ENCODE measurements at places on chromosomes 3 and 15.

DNA sequence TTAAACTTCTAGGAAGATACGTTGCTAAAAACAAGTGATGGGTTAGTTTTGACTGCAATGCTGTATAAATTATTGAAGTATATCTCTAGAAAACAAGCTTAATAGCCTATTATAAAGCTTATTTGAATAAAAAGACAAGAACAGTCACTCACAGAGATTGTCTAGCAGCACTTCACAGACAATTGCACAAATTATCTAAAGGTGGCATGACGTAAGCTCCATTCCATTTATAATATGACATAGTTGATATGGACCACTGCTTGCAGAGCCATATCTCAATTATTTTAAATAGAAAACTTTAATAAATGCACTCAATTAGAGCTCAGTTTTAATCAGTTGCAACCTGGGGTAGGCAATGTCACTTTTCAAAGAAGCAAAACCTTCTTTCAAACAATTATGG is 319.9 kb upstream of the GBE1 start:
- no peaks in the 10 kb centered on the region for H3K27me3 ChIP-seq
- no peaks in the 10 kb centered on the region for H3K36me3 ChIP-seq
- peak overlapping the region; percentile 85 for H3K27ac ChIP-seq

GRCh38 chr3:23019596-23020300 is 183.4 kb upstream of the UBE2E2 start:
- H3K36me3 ChIP-seq, result no peaks in the 10 kb centered on the region
- no peak for DNase-seq
- H3K27ac ChIP-seq, result no peak overlapping the region
- H3K27me3 ChIP-seq, result no peaks in the 10 kb centered on the region
- H3K4me1 ChIP-seq, result no peaks in the 10 kb centered on the region
- no peak overlapping the region for H3K4me3 ChIP-seq

GRCh38 chr15:60918234-60918959 is 310.7 kb downstream of the RORA start:
- peaks cover 1% of the 10 kb centered on the region for H3K27me3 ChIP-seq
- H3K4me1 ChIP-seq, result no peaks in the 10 kb centered on the region
- H3K36me3 ChIP-seq, result no peaks in the 10 kb centered on the region

- H3K4me3 ChIP-seq, result no peak overlapping the region
- H3K27ac ChIP-seq, result no peak overlapping the region
- peaks cover 33% of the 10 kb centered on the region for H3K4me1 ChIP-seq
Measured at GRCh38 chr3:12964711-12965612, 108.3 kb downstream of the IQSEC1 start.

- H3K36me3 ChIP-seq, result no peaks in the 10 kb centered on the region
- no peaks in the 10 kb centered on the region for H3K4me1 ChIP-seq
- no peak for DNase-seq
- no peaks in the 10 kb centered on the region for H3K27me3 ChIP-seq
- no peak overlapping the region for H3K27ac ChIP-seq
Measured at GRCh38 chr3:2727610-2728318, 382.4 kb downstream of the IL5RA start.

DNA sequence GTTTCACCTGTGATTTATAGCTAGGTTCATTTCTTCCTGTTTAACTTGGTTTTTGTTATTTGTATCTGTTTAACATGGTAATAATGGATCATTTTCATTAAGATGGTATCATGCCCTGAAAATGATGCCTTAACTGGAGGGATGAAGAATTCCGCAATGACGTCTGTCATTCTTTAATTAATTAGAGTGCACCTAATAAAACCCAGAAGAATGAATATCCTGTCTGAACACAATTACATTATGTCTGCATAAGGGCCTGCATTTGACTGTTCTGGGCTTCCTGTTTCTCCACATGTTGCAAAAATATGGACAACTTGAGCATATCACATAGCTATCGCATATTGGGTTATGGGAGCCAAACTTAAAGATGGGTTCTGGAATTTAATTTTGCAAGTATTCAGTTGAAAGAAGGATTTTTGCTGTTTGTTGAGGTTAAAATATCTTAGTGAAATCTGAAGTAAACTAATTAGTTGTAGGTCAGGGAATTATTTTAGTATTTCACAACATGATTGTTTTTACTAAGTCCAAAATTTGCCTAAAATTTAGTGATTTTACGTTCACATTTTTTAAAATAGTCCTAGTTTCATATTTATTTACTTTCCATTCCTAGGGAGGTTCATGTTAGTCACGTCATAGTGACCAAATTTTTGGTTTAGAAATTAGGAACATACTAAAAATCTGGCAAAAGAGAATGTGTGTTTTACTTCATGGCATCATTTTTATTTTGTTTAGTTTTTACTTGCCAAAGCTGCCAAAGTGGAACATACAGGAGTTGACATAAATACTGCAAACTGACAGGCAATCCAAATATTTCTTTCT is 321.0 kb upstream of the TGFBR2 start:
- H3K36me3 ChIP-seq, result no peaks in the 10 kb centered on the region
- DNase-seq, result no peak
- H3K4me3 ChIP-seq, result no peak overlapping the region
- H3K4me1 ChIP-seq, result peaks cover 9% of the 10 kb centered on the region
- no peaks in the 10 kb centered on the region for H3K27me3 ChIP-seq

Data from DND-41 (cell line).